Ovary (tissue), 10 donors: ENCODE measurements at places on chromosomes 7 and 10. TPM values are rescaled to one million over a fixed set of nuclear protein-coding genes. Genes with fewer than 3 reads are reported as not detected.

- peaks cover 2% of the 10 kb centered on the region for H3K4me1 ChIP-seq
- no peaks in the 10 kb centered on the region for H3K36me3 ChIP-seq
- H3K4me3 ChIP-seq = no peak overlapping the region
- no peak for DNase-seq
- H3K27me3 ChIP-seq = peaks cover 5% of the 10 kb centered on the region
Measured at GRCh38 chr7:155803418-155804376, 8.6 kb downstream of the SHH start.

DNA sequence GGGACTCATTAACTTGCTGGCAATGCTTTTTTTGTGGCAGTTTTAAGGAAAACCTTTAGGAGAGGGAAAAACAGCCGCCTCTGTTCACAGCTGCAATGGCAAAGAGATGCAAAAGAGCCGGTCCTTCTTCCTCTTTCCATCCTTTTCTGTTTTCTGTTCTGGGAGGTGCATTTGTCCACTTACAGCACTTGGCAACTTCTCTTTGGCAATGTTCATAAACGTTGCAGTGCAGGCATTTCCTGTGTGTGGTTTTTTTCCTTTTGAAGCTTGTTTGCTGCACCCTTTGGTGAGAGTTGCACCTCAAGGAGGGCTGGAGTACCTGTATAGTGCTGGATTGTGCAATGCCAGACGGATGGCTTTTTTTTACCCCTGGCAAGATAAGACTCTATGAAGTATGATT is 53.9 kb upstream of the HABP2 start:
- no peaks in the 10 kb centered on the region for H3K27me3 ChIP-seq
- H3K4me3 ChIP-seq = no peak overlapping the region
- DNase-seq = no peak
- H3K4me1 ChIP-seq = peaks cover 14% of the 10 kb centered on the region

DNA sequence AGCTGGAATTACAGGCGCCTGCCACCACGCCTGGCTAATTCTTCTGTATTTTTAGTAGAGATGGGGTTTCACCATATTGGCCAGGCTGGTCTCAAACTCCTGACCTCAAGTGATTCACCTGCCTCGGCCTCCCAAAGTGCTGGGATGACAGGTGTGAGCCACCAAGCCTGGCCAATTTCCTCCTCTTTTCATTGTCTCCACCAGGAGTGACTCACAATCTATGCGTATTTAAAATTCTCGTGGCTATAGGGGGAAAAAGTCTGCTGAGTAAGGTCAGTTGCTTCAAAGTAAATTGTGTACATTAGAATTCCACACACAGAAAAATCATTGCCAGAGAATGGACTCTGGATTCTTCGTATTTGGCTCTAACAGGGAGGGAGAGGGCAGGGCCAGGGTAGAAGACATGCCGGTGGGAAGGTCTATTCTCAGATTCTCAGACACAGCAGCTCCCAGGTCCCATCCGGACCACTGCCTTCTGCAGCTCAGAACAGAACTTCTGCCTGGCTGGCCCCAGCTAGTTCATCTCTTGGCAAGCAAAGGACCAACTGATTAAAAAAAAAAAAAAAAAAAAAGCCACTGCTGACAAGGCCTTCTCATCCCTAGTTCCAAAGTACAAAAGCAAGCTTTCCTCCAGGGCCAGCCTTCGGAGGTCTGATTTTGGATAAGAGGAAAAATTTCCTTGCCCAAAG is 22.2 kb downstream of the PSPH start:
- no peaks in the 10 kb centered on the region for H3K4me1 ChIP-seq
- no peak overlapping the region for H3K4me3 ChIP-seq
- H3K36me3 ChIP-seq = no peaks in the 10 kb centered on the region
- no peak overlapping the region for H3K27ac ChIP-seq

DNA sequence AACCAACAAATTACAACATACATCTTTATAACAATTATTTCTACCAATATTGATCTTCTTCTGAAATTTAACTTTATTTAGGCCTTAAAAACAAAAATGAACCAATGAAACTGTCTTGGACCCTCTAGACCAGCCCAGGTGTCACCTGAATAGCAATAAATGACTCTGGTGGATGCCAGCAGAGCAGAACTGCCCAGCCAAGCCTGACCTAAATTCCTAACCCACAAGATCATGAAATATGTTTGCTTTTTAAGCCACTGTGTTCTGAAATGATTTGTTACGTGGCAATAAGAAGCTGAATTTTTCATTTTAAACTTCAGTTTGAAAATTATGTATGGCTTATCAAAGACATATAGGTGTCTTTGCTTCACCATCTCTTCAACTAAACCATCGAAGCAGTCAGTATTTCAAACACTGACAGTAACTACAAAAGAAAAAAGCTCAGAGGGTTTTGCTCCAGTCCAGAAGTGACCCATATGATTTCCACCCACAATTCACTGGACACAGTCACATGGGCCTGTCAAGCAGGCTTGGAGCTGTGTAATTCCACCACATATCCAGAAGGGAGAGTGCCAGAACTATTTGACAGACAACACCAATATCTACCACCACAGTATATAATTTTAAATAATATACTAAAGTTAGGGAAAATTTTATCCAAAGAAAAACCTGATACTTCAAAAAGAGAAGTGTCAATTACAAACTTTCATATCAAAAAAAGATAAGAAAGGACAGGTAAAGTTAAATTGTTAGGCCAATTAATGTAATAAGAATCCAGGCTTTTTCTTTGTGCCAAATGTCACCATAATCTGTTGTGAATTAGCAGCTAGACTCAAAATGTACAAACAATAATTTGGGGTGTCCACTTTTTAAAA is 94.5 kb downstream of the KMT2C start:
- DNase-seq = no peak
- peaks cover 3% of the 10 kb centered on the region for H3K4me1 ChIP-seq
- no peaks in the 10 kb centered on the region for H3K27me3 ChIP-seq
- no peak overlapping the region for H3K4me3 ChIP-seq
- no peak overlapping the region for H3K27ac ChIP-seq
- H3K36me3 ChIP-seq = no peaks in the 10 kb centered on the region

Gene CXCL12
- total RNA-seq = 106 TPM

Gene MEST
- total RNA-seq = 57.9 TPM

Gene RARRES2
- 369 TPM for total RNA-seq

- H3K27me3 ChIP-seq = no peaks in the 10 kb centered on the region
- DNase-seq = no peak
- peaks cover 17% of the 10 kb centered on the region for H3K4me1 ChIP-seq
- no peaks in the 10 kb centered on the region for H3K36me3 ChIP-seq
- no peak overlapping the region for H3K27ac ChIP-seq
Measured at GRCh38 chr7:47423196-47423595, 158.7 kb downstream of the TNS3 start.

Gene TAF6
- 47.3 TPM for total RNA-seq

GRCh38 chr7:50305583-50306493 is 1.3 kb downstream of the IKZF1 start:
- DNase-seq = no peak
- H3K36me3 ChIP-seq = no peaks in the 10 kb centered on the region
- H3K4me1 ChIP-seq = peaks cover 6% of the 10 kb centered on the region
- no peak overlapping the region for H3K4me3 ChIP-seq
- no peak overlapping the region for H3K27ac ChIP-seq

Gene ZDHHC4
- total RNA-seq = 47.8 TPM

DNA sequence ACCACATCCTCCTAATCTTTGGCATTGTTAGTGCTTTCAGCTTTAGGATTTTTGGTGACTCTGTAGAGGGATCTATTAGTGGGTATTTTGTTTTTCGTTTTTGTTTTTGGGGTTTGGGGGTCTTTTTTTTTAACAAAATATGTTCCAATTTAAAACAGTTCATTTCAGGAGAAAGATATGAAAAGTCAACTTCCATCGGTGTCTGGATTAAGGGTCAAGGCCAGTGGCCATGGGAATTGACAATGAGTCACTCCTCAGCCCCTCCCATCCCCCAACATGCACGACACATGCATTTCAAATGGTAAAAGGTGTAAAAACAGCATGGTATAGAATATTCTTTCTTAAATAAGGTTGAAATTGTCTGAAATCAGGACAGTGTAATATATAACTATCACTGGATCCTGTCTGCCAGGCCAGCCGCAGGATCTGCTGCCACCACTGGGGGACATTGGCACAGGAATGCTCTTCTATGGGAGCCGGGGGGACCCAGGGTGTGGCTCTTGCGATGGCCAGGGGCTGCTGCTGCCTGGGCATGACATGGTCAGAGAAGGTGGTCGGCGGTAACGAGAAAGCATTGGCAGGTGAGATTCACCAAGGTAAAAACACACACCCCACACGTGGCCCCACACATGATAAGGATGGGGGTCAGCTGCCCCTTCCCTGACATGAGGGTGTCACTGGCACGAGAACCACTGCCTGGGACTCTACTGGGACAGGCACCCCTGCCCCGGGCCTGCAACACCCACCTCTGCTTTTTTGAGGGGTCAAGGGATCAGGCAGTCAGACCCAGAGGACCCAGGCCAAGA is 126.2 kb upstream of the KCTD7 start:
- no peak overlapping the region for H3K27ac ChIP-seq
- no peaks in the 10 kb centered on the region for H3K36me3 ChIP-seq
- no peak for DNase-seq
- H3K4me3 ChIP-seq = no peak overlapping the region
- peaks cover 1% of the 10 kb centered on the region for H3K4me1 ChIP-seq

DNA sequence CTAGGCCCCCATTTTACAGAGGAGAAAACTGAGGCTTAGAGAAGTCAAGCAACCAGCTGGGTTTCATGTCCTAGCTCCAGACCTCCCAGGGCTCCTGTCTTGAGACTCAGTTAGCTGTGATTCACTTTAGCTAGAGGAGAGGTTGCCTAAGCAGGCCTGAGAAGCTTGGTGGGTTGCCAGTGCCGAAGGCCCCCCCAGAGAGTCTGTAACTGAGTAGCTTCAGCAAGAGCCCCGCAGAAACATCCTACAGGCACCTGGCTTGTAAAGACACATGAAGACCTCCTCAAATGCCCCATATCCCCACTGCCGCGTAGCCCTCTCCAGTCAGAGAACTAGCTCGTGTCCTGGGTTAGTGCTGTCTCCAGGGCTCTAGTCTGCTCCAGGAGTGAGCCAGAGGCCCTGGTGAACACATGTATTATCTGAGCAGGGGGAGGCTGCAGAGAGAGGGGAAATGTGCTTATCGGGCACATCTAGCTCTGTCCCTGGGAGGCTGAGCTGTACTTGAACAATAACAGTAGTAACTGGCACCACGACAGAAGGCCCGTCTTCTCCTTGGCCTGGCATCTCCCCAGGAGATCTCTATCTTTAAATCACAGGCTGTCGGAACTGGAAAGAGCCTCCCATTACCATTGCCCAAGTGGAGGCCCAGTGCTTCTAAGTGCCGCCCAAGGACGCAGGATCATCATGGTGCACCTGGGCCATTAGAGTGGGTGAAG is 28.9 kb downstream of the UNC5B start:
- H3K27ac ChIP-seq = no peak overlapping the region
- no peak overlapping the region for H3K4me3 ChIP-seq
- no peak for DNase-seq
- H3K27me3 ChIP-seq = no peaks in the 10 kb centered on the region
- no peaks in the 10 kb centered on the region for H3K36me3 ChIP-seq
- H3K4me1 ChIP-seq = peaks cover 16% of the 10 kb centered on the region

- H3K36me3 ChIP-seq = no peaks in the 10 kb centered on the region
- DNase-seq = no peak
- no peaks in the 10 kb centered on the region for H3K4me1 ChIP-seq
- H3K4me3 ChIP-seq = no peak overlapping the region
- no peaks in the 10 kb centered on the region for H3K27me3 ChIP-seq
- H3K27ac ChIP-seq = no peak overlapping the region
Measured at GRCh38 chr7:36598054-36598674, 126.1 kb downstream of the AOAH start.

- no peaks in the 10 kb centered on the region for H3K36me3 ChIP-seq
- H3K27me3 ChIP-seq = peaks cover 3% of the 10 kb centered on the region
- H3K27ac ChIP-seq = no peak overlapping the region
- no peak overlapping the region for H3K4me3 ChIP-seq
Measured at GRCh38 chr10:34206078-34206934, 608.8 kb downstream of the PARD3 start.

DNA sequence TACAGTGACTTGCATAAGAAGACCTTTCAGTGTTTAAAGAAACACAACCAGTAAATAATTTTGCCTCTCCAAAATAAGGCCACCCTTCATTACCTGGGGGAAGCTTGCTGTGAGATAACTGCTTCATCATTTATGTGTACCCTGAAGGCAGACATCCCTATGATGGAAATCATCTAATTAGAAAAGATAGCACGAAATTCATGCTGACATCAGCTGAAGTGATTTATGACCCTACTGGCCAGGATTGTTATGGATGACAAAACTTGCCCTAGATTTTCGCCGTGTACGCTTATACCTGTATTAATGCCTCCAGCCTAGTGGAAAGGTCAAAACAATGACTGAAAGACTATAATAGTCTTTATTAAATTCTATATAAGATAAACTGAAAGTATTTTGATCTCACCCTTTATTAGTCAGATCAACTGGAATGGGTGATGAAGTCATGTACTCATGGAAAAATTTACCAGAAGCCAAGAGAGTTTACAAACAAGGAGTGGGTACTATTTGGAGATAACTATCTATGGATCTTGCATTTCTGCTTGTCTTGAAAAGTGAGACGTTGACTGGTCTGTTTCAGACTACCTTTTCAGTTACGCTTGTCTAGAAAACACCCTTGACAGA is 114.2 kb downstream of the PPP1R3A start:
- H3K36me3 ChIP-seq = no peaks in the 10 kb centered on the region
- H3K4me3 ChIP-seq = no peak overlapping the region
- no peaks in the 10 kb centered on the region for H3K27me3 ChIP-seq
- H3K27ac ChIP-seq = no peak overlapping the region

GRCh38 chr7:31096877-31097258 is 44.8 kb downstream of the ADCYAP1R1 start:
- no peaks in the 10 kb centered on the region for H3K27me3 ChIP-seq
- no peak overlapping the region for H3K4me3 ChIP-seq
- no peak for DNase-seq
- no peak overlapping the region for H3K27ac ChIP-seq

Gene SPDYE2
- 0.20 TPM for total RNA-seq

Gene PIK3CG
- 2.2 TPM for total RNA-seq

DNA sequence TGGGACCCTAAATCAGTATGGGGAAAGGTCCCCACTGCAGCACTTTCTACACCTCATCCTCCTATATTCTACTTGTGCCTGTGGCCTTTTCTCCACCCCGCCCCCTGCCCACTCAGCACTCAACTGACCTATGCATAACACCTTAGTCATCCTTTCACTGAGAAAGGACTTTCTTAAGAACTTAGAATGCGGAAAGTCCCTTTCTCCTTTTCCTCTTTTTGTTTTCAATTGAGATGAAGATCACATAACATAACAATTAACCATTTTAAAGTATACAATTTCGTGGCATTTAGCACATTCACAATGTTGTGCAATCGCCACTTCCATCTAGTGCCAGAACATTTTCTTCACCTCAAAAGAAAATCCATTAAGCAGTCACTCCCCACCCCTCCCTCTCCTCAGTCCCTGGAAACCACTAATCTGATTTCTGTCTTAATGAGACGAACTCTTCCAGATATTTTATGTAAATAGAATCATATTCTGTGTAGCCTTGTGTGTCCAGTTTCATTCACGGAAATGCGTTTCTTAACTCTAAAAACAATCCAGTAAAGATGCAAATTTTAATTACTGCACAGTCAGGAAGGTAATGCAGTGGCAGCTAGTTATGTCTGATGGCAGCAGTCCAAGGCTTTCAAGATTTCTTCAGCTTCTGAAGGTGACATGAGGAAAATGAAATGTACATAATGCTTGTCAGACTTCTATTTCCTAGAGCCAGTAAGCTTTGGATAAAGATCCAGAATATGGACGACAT is 41.7 kb downstream of the FAS start:
- no peaks in the 10 kb centered on the region for H3K27me3 ChIP-seq
- no peaks in the 10 kb centered on the region for H3K36me3 ChIP-seq
- no peak overlapping the region for H3K27ac ChIP-seq
- H3K4me3 ChIP-seq = no peak overlapping the region
- no peak for DNase-seq
